ENCODE measurements at places on chromosomes 6 and 20.
A peak's percentile ranks its signal among the peaks of the same experiment; 100 is the strongest.

- no peak for DNase-seq
These were observed 29.1 kb downstream of the BFSP1 start for GRCh38 chr20:17502105-17502504.

GRCh38 chr20:57161478-57162361 lies 104.7 kb downstream of the BMP7 start:
- no peak for DNase-seq

DNA sequence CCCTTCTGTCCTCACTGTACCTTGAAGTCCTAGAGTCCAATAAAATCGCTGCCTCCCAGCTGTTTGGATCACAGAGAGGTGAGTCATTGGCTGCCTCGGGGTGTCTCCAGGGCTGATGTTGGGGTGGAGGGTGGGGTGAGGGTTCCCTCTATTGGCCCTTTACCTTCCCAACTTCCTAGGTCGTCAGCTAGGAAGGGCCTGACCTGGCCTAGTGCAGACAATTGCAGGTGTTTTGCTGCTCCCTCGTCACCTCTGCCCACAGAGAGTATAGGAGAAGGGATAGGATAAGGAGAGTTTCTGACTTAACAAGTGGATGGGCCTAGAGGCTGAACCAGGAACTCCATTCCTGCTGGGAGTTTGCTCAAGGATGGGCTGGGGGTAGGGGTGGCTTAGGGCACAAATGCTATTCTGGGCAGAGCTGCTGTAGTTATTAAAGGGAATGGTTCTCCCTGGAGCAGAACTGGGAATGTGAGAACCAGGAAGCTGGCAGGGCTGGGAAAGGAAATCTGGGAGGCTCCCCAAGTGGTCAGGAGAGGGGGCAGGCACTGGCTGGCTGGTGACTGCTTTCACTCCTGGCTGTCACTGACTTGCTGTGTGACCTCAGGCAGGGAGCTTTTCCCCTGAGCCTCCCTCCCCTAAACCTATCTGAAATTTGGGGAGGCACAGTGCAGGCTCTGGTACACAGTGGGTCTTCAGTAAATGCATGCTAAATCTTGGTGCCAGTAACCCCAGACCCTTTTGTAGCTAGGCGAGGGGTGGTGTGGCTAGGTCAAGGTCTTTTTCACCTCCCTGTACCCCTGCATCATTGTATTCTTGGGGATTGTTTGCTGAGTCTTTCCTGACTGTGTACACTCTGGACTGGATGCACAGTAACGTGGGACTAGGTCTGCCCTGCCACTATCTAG lies 1.5 kb downstream of the TP53INP2 start:
- no peak for DNase-seq

DNA sequence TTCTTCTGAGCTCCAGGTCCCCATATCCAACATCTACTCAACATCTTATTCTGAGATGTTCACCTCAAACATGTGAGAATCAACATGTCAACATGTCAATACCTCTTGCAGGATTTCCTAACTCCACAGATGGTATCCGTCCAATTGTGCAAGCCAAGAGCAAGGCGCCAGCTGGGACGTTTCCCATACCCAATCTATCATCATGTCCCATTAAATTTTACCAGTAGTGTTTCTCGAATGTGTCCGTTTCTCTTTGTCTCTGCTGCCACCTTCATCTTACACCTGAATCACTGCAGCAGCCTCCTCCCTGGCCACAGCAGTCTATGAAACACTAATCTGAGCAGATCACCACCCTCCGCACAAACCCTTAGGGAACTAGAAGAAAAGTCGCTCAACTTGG lies 78.0 kb upstream of the RPS6KA2 start:
- no peak for DNase-seq

DNA sequence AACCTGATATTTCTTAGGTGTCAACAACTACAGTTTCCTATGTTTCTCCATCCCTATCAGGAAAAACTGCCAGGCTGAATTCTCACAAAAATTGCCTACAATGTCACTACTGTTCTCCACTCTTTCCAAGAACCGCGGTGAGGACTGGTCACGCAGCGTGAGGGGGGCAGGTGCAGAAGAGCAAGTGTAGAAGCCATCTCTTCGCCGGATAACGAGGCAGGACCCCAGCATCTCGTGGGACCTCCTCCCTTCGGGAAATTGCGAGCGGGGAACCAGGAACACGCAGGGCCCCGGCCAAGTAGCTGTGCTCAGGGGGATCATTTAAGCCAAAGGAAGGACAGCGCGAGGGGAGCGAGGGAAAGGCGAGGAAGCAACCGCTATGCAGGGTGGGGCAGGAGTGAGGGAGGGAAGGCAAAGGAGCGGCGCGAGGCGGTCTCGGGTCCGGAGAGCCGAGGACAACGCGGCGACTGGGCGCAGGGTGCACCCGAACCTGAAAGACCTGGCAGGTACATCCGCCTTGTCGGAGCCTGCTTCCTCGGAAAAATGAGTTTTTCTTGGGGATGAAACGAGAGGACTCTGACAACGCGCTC lies 559 bp downstream of the APMAP start:
- no peak for DNase-seq

- DNase-seq: no peak
These were observed 69.2 kb upstream of the ESR1 start for GRCh38 chr6:151738267-151738666.

DNA sequence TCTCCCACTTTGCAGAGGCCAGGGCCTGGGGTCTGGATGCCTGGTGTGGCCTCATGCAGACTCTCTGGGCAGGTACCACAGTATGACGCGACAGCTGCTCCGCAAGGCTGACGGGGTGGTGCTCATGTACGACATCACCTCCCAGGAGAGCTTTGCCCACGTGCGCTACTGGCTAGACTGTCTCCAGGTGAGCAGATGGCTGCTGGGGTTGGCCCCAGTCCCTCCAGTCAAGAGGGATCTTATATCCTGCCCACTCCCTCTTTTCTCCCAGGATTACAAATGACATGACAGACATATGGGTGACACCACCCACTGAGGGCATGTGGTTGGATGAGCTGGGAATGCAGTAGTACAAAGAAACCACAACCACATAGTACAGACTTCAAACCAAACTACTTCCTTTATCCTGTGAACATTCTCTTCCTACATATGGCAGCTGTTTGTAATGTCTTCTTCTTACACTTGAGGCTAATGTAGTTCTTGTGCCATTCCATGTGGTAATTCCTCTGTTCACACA lies 29.9 kb downstream of the RAB44 start:
- no peak for DNase-seq

DNA sequence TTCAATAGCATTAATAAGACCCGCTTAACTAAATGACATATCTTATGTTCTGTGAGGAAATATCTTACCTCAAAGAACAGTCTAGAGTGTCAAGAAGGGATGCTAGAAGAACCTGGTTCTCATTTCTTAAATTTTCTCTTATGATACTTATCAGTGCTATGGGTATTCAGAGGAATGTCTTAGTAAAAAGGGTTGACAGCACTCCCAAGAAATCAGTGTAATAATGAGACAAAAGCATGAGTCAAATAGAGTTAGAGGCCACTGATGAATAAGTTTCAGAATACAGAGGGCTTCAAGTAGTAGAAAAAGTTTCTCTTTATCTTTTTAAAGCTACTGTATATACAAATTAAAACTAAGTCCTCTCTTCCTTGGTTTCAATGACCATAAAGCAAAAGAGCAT lies 242.8 kb downstream of the GJA1 start:
- DNase-seq: no peak

GRCh38 chr6:113344969-113345368 lies 512.2 kb upstream of the MARCKS start:
- DNase-seq: no peak

GRCh38 chr6:48985025-48985424 lies 478.0 kb downstream of the MMUT start:
- DNase-seq: no peak

- DNase-seq: peak; percentile 20
These were observed 47.0 kb downstream of the WDR27 start for GRCh38 chr6:169654598-169655391.
